ENCODE measurements at places on chromosomes 12 and 14.

GRCh38 chr14:24674204-24674970 lies 40.4 kb upstream of the GZMB start:
- peak; percentile 45 for DNase-seq

- DNase-seq: no peak
Measured at GRCh38 chr12:13181375-13182070, 15.0 kb upstream of the EMP1 start.

DNA sequence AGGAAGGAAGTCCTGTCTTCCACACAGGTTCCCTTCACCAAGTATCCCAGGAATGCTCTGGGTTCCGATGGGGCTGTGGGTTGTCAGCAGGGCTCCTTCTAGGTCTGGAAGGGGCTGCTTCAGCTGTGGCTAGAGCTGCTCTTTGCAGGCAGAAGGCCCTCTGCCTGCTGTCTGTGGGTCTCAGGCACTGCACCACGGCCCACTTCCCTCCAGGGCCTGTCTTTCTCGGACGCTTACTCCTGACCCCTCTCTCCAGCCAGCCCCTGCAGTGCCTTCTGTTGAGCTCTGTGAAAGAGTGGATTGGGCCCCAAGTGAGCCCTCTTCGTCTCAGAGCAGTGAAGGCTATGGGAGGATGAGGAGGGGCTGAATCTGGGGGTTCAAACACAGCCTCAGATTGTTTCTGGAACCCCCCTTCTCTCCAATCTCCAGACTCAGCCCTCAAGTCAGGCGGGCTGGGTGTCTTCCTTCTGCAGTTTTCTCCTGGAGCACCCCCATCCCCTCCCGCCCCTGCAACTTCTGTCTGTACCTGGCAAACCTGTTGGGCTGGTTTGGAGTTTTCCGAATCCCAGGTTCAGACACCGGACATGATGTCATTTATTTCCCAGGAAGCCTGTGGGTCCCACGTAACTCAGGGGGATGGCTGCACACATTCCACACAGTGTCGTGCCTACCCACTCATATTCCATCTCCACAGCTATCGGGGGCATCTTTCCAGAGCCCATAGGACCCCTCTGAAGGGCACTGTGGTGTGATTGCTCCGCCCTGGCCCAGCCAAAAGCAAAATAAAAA lies 24.9 kb upstream of the SPPL3 start:
- DNase-seq: no peak

- DNase-seq: no peak
Measured at GRCh38 chr14:36295642-36296627, 24.5 kb downstream of the MBIP start.

DNA sequence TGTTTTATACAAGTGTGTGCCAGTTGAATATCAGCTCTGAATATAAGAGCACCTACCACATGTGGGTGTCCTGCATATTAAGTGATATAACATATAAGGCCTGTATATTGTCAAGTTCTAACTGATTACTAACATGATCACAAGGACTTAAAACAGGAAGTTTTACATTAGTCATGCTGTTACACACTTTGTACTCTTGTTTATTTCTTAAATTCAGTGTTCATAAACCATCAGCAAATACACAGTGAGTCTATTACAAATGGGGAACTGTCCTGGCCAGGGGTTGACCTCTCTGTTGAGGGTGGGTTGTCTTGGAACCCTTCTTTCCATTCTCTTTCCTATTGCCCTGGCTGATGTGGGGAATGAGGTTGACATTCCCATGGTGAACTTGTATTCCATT lies 19.1 kb downstream of the HELB start:
- no peak for DNase-seq

DNA sequence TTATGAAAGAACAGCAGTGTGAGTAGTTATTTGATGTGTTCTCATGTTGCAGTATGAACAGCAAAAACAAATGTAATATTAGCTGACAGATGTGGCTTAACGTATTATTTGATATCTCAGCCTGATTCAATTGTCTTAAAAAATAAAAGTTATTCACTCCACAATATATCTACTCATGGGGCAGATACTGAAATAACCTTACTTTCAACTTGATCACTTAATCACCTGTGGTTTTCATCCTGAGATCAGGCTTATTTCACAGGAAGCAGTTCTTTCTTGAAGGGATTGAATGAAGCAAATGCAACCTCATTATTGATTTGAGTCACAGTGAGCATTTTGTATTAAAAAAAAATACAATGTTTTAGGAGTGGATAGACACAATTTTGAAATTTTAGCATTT lies 90.3 kb downstream of the AKAP6 start:
- DNase-seq: no peak

DNA sequence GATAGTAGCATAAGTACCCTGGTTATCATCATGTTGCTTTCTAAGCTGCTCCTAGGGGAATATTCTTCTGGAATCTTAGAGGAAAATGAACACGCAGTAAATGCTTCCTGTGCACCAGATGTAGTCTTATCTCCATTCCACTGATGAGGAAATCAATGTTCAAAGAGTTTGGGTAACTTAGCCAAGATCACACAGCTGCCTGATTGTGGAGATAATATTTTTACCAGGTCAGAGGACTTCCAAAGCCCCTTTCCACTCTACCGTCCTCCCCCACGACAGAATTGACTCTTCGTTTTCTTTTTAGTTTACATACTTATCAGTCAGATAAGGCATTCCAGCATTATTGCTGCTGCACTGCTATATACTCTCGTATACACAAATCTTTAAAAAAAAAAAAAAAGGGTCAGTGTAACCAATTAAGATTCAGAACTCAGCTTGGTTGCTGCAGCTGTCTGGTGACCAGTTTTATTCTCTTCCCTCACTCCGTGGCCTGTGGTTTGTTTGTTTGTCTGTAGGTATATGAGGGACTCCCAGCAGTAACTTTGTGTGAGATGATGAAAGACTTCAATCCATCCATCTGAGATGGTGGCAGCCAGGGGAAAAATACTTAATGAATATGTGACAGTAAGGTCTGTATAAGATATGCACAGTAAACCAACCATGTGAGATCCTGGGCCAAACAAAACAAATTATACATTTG lies 110.5 kb downstream of the TGFB3 start:
- DNase-seq: no peak

- no peak for DNase-seq
Measured at GRCh38 chr12:111170543-111170942, 198.4 kb downstream of the PHETA1 start.

GRCh38 chr14:89308232-89308959 lies 108.6 kb downstream of the FOXN3 start:
- DNase-seq: no peak

DNA sequence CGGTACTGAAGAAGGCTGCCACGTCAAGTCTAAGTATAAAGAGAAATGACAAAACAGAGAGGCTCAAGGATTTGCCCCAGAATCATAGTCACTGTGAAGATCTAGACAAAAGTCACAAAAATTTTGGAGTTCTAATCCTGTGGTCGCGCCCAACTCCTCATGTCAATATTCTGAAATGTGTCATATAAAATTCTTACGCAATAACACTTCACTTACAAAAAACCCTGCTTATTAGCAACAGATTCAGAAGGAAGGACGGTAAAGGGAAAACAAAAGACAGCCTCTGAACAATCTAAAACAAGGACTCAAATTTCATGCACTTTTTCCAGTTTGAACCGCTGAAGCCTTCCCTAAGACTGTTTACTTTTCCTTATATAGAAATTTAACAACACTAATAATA lies 94.7 kb downstream of the TSPAN8 start:
- no peak for DNase-seq

GRCh38 chr12:29155079-29155478 lies 6.0 kb downstream of the FAR2 start:
- no peak for DNase-seq

GRCh38 chr14:39426605-39427004 lies 5.6 kb downstream of the FBXO33 start:
- no peak for DNase-seq

- DNase-seq: no peak
Measured at GRCh38 chr12:4518106-4518728, 20.5 kb upstream of the RAD51AP1 start.

- no peak for DNase-seq
Measured at GRCh38 chr14:85024931-85025330, 505.0 kb upstream of the FLRT2 start.

DNA sequence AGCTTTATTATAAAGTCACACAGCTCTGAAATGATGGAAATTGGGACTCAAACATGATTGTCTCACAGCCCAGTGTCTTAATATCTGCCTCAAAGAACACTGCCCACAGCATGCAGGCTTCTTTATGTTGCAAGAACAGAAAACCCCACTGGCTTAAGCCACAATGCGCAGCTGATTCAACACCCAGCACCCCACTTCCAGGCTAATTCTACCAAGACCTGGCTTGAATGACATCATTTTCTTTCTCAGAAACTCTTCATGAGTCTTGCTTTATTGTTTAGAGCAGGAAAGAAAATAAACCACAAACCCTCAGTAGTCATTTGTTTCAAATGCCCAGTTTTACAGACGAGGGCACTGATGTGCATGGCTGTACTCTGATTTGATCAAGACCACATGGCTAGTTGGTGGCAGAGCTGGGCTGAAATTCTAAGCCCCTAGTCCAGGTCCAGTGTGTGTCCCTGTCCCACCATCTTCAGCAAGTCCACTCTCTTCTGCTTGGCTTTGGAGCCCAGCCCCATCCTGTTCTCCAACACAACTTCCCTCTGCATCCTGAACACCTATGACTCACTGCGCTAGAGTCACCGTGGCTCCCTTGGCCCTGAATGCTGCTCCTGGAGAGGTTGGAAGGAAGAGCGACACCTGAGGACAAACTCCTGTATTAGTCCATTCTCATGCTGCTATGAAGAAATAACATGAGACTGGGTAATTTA lies 50.3 kb upstream of the SRSF5 start:
- DNase-seq: peak; percentile 40

DNA sequence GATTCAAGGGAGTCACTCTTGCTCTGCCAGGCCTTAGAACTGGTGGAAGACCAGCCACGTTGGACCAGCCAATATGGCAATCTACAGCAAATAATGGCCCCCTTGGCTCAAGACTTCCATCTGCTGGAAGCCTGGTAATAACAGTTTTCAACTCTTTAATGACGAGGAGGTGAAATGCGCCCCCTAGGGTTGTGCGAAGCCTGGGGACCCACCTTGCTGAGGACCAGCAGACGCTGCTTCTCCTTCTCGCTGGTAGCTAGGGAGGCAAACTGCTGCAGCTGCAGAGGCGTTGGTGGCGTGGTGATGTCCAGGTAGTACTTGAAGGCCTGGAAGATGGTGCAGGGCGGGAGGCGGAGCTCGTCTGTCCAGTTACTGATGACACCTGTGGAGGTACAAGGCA lies 41.5 kb upstream of the FBXO21 start:
- DNase-seq: no peak

DNA sequence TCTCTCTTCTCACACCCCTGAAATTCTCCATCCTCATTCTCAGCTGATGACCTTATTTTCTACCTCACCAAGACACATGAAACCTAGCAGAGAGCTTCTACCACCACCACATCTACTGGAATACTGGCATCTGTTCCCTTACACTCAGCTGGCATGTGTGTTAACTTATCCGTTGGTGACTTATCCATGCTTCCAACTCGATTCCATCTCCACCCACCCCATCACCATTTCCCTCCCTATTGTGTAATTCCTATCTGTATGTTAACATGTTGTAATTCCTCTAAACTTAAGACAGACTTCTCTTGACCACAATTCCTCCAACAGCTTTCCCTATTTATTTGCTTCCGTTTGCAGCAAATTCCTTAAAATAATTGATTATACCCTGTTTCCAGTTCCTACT lies 15.4 kb downstream of the C1S start:
- DNase-seq: no peak

- DNase-seq: no peak
Measured at GRCh38 chr14:33646692-33647260, 304.1 kb downstream of the EGLN3 start.

- DNase-seq: no peak
Measured at GRCh38 chr12:32336261-32336660, 63.1 kb upstream of the FGD4 start.

DNA sequence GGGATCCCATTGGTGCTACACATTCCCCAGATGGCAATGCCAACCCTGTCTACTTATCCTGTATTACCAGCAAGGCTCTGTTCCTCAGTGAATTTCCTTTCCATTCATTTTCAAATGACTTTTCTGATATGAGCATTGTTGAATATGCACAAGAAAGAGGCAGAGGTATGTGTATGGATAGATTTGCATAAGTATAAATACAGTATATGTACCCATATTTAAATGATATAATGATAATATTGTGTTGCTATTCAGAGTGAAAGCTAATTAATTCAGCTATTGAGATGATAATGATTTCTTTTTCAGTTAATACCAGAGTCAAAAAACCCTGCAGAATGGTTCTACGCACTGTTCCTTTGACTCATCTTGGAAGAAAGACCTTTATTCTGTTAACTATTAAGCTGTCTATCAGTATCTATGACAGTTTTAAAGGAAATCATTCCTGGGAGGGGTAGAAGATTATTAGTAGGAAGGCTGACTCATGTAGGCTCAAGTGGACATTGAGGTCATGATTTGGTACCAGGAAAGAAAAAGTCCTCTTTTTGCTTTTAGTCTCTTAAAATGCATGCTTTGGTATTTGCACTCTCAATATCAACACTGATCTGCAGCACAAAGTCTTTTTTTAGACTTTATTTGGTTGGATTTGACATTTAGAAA lies 44.9 kb upstream of the GAS2L3 start:
- DNase-seq: no peak

- no peak for DNase-seq
Measured at GRCh38 chr12:55937981-55938380, 7.0 kb downstream of the DGKA start.

DNA sequence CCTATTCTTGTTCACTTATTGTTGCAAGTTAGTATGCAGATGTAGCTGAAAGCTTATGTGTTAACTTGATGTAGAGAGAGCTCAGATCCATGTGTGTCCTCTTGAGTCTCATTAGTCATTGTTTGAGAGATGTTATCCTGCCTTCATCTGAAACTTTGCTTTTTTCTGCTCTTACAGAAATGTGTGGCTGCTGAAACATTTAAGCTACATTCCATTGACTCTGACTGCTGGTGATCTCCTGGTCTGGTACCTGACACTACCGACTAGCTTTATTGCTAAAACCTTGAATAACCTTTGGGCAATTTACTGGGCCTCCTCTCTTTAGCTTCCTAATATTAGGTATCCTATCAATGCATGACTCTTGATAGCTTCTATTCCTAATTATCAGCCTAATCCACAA lies 705.6 kb upstream of the FOXG1 start:
- DNase-seq: no peak

DNA sequence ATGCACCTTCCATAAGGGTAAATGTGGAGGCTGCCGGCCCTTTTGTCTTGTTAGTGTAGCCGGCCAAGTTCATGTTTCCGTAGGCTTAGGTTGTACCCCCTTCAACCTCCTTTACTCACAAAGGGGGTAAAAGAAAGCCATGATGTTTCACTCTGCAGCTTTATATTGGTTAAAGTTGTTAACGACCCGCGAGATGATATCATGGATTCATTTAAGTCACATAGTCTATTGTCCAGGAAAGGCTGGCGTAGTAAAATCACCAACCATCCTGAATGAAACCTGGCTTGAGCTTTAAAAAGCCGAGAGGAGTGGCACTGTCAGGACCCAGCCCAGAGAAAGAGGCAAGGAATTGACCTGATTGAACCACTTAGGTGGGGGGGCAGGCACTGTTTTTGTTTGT lies 1.3 kb downstream of the UNG start:
- DNase-seq: no peak

- no peak for DNase-seq
Measured at GRCh38 chr14:104928391-104929133, 3.9 kb downstream of the PLD4 start.

Measured in stimulated activated CD4-positive, alpha-beta T cell treated with anti-CD3 and anti-CD28 coated beads, TNF-alpha, amount 100 ng/mL, for 24 hours (primary cell).